ENCODE measurements at places on chromosomes 4 and X.

DNA sequence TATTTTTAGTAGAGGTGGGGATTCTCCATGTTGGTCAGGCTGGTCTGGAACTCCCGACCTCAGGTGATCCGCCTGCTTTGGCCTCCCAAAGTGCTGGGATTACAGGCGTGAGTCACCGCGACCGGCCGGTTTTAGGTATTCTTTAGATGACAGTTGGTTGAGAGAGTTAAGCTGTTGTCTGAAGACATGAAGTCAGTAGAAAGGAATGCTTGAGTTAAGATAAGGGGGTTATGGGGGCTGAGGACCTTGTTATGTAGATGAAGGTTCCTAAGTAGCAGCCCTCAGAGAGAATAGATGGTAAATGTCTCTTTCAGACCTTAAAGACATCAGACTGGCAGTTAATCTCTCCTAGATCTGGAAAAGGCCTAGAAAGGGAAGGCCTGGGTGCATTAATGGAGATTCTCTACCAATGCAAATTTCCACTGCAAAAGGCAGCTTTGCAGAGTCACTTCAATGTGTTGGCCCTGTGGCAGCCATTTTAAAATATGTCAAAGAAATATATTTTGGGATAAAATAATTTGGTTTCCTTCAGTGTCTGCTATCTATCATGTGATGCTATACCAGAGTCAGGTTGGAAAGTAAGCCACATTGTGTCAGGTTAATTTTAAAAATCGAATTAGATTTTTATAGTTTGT, 6.4 kb upstream of the ZNF674 start:
- DNase-seq: no peak

- no peak for DNase-seq
These were observed 58.1 kb upstream of the JADE1 start for GRCh38 chr4:128751354-128751753.

- DNase-seq: peak; percentile 18
These were observed 34.0 kb downstream of the ETDB start for GRCh38 chrX:135086197-135086854.

DNA sequence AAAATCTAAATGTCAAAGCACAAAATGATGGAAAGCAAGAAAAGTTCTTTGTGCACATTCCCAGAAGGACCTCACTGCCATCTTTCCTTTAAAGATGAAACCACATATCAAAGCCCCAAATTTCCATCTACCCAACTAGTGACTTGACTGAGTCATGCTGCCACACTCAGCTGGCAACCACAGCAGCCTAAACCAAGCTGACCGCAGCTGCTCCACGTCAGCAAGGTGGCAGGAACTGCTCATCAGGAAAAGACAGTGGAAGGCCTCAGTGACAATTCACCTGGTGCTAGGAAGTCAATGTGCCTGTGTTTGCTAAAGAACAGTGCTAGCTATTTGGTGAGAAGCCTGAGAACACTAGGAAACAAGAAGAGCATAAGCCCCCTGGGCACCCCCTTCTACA, 26.1 kb downstream of the ACOX3 start:
- DNase-seq: no peak

DNA sequence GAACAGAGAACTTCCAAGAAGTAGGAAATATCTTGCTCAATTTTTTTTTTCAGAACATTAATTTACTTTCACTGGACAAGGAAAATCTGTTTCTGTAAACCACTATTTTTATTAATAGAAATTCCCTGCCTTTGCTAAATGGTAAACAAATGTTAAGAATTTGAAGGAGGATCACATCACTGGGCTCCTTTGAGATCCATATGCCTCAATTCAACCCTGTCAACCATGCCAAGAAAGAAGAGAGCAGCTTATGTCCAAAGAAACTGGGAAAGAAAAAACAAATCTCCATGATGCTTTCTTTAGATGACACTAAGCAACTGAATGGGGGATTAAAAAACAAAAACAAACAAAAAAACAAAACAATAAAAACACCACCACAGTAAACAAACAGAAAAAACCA, 47.7 kb downstream of the LNX1 start:
- DNase-seq: no peak

DNA sequence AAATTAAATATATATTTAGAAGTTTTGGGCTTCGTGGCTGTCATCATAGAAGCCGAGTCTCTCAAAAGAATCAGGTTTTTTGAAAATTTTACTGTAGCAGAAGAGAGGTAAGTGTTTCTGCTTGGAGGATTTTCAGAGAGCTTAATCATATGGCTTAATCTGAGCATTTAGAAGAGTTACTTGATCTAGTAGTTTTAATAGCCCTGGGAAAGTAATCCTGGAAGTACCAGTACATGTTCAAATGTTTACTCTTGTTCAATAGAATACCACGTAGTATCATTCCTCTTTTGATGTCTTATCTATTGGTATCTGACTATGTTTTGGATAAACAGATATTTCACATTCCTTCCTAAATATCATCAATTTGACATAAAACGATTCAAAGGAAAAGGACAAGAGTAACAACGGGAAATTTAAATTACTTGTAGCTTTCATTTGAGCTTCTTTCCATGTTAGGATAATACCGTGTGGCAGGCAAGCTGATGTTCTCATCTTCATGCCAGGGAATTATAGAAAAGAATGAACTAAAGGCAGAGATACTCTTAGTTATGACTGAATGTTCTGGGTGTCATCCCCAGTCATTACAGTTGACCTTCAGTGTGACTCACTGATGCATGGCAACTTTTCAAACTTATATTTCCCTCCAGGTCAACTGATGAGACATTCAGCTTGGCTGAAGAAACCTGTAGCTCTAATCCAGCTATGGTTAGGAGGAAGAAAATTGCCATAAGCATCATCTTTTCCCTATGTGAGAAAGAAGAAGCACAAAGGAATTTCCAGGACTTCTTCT, 89.8 kb downstream of the FNIP2 start:
- DNase-seq: no peak

DNA sequence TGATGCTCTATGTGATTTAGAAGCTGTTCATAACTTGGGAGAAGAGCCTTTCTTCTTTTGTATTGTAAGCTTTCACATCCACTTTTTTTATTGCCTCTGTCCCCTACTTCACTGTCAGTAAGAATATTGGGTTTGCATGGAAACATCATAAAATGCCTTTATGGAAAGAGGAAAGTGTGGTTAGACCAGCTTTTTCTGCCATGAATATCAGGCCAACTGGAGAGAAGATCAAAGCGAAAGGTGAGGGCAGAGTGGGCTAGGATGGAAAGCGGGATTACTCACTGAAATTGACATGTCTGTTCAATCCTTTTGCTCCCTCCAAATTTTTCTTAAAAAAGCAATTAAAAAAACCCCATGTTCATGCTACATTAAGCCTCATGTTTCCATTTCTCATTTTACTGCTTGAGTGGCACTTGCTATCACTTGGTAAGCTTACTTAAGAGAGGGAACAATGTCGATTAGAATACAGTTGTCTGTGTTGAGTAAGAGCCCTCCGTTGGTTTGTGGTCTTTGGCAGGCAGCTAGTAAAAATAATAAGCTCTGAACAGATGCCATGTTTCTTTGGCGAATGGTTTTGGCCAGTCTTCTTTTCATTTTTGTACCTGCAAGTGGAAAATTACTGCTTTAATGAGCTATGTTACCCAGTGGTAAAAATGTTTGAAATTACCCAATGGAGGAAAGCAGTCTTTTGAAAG, 35.9 kb downstream of the SUPT20HL1 start:
- DNase-seq: no peak

DNA sequence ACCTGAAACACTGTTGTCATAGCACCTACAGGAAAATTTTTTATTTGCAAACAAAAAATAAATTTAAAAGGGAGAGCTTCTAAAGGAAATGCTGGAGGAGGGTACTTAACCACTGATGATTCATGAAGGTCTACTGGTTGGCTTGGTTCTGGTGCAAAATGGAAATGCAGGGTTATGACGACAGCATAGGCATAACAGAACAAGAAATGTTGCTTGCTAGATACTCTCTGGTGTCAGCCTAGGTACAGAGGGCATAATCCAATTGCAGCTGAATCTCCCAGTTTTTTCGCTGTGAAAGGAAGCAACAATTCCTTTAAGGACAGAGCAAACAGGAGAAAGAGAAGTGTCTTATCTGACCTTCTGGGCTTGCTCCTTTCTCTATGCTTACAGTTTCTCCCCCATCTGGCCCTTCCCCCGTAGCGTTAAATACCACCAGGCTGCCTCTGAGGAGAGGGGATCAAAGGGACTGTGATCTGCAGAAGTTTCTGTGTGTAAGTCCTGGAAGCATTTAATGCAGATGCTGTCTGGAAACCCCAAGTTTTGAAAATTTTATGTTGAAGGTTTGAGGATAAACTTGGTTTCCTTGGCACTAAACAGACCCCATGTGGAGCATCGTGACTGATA, 23.7 kb upstream of the CASK start:
- no peak for DNase-seq

DNA sequence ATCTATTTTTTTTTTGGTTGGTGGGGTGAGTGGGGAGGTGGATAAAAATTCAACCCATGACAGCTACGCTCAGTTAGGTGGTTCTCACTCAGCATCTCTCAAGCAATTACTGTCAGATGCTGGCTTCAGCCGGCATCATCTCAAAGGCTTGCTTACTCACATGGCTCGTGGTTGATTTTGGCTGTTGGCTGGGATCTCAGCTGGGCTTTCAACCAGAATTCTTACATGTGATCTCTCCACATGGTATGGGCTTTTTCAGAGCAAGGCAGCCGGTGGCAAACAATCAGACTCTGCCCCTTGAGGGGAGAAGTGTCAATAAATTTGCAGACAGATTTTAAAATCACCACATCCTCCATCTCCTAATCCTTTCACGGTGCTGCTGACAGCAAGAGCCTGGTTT, 47.2 kb downstream of the SLC34A2 start:
- no peak for DNase-seq

DNA sequence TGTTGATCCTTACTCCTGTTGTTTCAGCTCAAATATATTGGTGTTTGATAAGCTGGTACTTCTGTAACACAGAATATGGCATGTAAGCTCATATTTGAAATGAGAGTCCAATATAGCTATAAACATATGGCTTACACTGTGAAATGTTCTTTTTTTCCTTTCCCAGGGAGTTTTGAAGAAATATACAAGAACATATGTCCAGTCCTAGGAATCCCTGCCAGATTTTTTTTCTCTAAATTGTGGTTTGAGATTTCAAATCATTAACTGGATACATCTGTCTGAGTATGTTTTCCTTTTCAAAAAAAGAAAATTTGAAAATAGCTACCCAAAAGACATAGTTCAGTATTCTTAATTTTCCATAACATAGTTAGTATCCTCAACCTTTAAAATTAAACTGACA, 60.2 kb downstream of the HMGB2 start:
- DNase-seq: no peak

GRCh38 chrX:71171110-71171801, 26.6 kb downstream of the NLGN3 start:
- no peak for DNase-seq

Data from activated CD4-positive, CD25-positive, alpha-beta regulatory T cell treated with anti-CD3 and anti-CD28 coated beads, Interleukin-2, amount 50 U/mL, for 16 hours (primary cell).